ENCODE measurements at places on chromosomes 5 and 9.

DNA sequence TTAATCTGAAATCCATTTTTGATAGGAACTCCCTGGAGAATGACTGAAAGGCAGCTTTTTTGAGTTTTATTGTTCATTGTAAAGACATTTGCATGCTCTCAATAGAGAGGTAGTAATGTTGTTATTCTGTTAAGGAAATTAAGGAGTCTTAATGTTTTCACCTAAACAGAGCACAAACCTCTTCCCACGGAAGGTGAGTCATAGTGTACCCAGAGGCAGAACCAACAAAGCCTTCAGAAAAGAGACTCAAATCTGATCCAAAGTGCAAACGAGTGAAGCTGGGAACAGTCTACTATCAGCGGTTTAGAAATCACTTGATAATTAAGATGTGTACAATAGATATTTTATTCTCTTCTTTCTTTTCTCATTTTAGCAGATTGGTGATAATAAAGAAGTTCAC lies 470.5 kb downstream of the PLK2 start:
- no peak for DNase-seq

- no peak for DNase-seq
Measured at GRCh38 chr5:65912311-65912710, 14.1 kb upstream of the ERBIN start.

GRCh38 chr9:133151601-133152525 lies 11.9 kb downstream of the GBGT1 start:
- no peak for DNase-seq

- no peak for DNase-seq
Measured at GRCh38 chr5:93610581-93611272, 27.7 kb downstream of the NR2F1 start.

DNA sequence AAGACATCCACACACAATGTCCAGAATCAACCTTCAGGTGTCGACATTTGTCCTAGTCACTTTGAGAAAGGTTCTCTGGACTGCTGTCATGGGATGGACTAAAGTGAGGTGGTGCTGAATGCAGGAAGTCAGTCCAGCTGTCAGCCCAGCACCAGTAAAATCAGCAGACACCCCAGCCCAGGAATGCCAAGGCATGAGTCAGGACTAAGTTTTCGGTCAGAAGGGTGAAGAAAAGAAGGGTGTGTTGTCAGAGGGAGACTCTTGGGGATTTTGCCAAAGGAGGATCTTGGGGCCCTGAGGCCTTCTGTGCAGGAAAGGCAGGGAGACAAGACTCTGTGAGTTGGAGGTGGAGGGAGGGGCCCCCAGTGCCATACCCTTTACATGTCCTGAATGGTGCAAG lies 69.0 kb upstream of the XPA start:
- DNase-seq, result no peak

DNA sequence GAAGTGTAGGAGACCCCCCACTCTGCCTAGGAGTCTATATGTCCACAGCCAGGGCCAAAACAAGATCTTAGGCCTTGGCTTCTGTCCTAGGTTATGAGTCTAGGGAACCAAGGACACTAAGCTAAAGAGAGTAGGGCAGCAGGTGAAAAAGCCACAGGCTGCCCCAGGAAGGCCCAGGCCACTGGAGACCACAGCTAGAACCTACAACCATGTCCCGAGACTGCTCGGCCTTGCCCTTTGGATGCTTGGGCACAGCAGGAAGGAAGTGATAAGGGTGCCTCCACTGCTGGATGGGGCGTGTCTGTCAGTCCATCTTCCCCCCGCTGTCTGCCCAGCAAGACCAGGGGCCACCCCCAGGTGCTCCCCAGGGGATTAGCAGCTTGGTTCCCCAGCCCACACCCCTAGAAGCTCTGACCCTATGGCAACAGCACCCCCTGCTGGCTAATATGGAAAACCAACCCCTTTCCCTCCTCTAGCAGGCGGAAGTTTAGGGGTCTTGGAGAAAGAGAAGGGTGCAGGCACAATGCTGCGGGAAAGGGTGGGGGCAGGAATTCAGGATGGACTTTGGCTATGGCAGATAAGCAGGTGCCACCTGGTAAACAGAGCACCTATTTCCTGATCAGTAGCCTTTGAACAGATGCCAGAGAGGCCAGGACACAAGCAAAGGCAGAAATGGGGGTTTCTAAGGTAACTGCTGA lies 10.5 kb upstream of the IRF1 start:
- DNase-seq, result no peak

DNA sequence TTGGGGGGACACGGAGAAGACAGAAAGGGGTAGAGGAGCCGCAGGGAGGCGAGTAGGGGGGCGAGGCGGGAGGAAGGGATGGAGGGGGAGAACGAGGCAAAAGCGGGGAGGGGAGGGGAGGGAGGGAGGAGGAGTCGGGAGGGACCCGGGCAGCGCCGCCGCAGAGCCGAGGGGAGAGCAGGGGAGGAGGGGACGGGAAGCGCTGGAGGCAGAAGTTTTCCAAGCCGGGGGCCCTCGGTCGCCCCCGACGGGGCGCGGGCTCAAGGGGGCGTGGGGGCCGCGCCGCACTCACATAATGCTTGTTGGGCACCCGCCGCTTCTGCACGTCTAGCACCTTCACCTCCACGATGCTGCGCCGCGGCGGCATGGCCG lies 353 bp downstream of the SH3PXD2B start:
- DNase-seq, result no peak

GRCh38 chr5:32047056-32047455 lies 127.1 kb downstream of the GOLPH3 start:
- DNase-seq, result no peak

DNA sequence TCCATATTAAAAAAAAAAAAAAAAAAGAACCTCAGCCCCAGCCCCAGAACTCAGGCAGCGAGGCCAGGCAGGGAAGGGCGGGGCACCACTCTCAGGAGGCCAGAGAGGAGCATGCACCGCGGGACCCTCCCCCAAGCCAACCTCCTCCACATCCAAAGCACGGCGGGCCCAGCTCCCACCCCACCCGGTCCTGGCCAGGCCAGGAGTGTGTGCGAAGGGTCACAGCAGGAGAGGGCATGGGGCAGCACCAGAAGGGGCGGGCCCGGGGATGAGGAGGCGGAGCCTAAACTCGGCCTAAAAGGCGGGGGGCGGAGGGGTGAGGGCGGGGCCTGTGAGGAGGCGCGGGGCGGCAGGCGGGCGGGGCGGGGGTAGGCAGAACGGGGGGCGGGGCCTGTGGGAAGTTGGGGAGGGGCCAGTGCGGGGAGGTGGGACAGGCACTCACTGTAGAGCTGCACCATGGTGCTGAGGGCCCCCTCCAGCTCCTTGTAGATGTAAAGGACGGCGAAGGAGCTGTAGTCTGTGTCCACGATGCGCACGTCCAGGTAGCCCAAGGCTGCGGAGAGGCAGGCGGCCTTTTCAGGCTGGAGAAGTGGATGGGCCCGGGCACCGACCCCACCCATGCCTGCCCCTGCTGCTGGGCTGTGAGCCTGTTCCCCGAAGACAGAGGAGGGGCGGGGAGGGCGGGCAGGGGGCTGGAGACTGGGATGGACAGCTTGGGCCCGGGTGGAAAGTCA lies 1.2 kb downstream of the LCN15 start:
- DNase-seq, result no peak

- DNase-seq, result no peak
Measured at GRCh38 chr5:143174714-143175398, 228.6 kb downstream of the NR3C1 start.

DNA sequence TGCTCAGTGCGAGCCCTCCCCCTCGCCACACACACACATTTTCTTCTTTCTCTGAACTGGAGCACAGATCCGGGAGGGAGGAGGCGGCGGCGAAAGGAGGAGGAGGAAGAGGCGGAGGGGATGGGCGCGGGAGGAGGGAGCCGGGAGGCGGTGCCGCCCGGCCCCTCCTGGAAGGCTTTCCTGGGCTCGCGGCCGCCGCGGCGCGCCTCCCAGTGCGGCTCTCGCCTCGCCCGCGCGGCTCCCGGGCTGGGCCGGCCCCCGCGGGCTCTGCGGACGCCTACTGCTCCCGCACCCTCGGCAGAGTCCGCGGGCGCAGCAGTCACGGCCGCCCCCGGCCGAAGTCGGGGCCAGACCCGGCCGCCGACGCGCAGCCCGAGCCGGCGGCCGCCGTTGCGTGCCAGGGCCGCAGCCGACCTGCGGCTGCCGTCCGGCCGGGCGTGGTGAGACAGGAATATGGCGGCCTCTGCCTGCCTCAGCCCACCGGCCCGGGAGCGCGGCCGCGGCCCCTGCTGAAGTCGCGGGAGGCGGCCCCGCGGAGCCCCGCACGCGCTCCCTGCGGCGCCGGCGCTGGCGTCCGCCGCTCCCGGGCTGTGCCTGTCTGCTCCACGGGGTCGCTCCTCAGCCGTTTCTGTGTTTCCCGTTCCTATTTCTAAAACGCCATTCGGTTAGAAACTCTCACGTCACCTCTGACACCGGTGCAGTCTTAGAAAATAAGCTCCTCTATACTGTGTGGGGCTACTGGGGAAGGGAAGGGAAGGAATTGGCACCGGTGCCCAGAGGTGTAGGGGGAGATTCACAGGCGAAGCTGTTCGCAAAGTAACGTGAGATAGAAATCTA lies 500 bp upstream of the GNAQ start:
- DNase-seq, result peak; percentile 58

GRCh38 chr5:80825786-80826460 lies 134.2 kb upstream of the RASGRF2 start:
- no peak for DNase-seq

GRCh38 chr9:16033253-16033652 lies 480.4 kb downstream of the CCDC171 start:
- DNase-seq, result no peak

DNA sequence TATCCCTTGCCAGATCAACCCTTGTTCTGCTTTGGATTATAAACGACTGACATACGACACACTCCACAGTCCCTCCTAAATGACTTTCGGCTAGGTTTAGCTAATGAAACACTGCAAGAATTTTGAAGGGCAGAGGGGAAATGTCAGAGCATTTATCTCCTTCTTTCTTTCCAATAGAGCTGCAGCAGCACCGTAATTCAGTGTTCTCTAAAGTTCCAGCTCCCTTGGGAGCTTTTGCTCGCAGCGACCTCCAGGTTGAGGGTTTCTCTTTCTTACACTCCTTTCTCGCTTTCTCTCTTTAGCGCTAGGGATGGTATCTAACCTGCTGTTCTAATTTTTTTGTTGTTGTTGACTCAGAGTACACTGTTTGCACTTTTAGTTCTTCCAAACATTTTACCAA lies 467.1 kb upstream of the ST8SIA4 start:
- no peak for DNase-seq

DNA sequence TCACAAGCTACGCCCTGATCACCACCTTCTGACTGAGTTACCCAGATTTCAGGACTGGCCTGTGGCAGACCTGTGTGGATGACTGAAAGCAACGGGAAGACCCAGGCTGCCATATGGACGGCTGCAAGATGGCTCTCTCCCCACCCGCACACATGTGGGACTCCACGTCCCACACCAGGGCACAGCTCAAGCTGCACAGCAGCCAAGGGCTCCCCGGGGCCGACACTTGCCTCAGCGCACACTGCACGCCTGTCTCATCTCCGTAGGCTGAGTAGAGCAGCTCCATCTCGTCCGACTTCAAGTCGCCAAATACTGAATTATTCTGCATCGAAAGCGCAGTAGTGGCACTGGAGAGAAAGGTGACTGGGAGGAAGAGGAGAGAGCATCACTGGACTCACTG lies 14.5 kb downstream of the BRD9 start:
- DNase-seq, result no peak

- DNase-seq, result no peak
Measured at GRCh38 chr9:95979446-95979845, 104.0 kb downstream of the ERCC6L2 start.

DNA sequence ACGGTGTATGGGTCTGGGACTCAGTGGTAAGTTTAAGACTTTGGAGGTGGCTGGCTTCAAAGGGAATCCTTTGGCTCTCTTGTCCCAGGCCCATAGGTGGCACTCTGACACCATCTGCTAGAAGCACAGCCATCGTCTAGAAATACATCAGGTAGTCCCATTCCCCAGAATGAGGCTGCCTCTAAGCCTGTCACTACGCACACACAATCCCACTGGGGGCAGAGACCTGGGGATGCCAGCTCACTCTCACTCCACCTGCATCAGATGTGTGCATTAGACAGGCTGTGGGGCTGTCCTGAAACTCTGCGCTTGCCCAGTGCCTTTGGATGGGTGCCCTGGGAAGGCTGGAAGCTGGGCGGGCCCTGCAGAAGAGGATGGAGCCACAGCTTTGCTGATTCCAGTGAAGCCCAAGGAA lies 127.5 kb upstream of the PANK3 start:
- no peak for DNase-seq

DNA sequence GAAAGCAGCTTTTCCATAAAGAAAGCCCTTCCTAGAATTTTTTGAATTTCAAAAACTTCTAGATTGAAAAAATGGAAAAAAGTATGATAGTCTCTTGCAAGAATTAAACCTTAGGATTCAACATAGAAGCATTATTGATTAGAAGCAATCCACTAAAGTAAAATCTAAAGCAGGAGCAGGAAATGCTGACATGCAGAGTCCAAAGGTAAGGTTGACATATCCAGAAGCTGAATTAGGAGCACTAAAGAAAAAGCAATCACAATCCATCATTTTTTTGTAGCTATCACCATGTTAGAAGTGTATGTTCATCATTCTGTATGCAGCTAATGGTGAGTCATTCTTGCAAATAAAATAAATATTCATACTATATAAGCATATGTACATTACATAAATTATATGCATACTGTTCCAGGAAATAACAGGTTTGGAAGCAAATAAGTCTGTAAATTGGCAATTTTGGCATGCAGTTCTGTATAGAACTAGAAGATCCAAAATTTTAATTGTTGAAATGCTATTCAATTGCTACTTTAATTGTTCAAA lies 39.4 kb upstream of the RNF180 start:
- DNase-seq, result no peak

GRCh38 chr9:38244971-38245370 lies 147.5 kb upstream of the ALDH1B1 start:
- DNase-seq, result no peak

GRCh38 chr5:135186662-135187522 lies 152.9 kb upstream of the PITX1 start:
- DNase-seq, result no peak

- no peak for DNase-seq
Measured at GRCh38 chr9:98506422-98507054, 202.2 kb downstream of the GABBR2 start.

GRCh38 chr5:88081877-88082276 lies 186.8 kb downstream of the TMEM161B start:
- no peak for DNase-seq

- DNase-seq, result no peak
Measured at GRCh38 chr9:125651576-125652232, 55.3 kb downstream of the MAPKAP1 start.

- DNase-seq, result no peak
Measured at GRCh38 chr9:64015136-64015535, 1269.9 kb downstream of the FOXD4L5 start.

- DNase-seq, result no peak
Measured at GRCh38 chr5:172561151-172561550, 79.9 kb upstream of the NEURL1B start.

Measured in stimulated activated CD8-positive, alpha-beta memory T cell treated with anti-CD3 and anti-CD28 coated beads, Interleukin-15, amount 100 ng/mL, for 4 hours (primary cell).